ENCODE measurements at places on chromosomes 12 and 14. TPM values are rescaled to one million over a fixed set of nuclear protein-coding genes. Genes with fewer than 3 reads are reported as not detected.

DNA sequence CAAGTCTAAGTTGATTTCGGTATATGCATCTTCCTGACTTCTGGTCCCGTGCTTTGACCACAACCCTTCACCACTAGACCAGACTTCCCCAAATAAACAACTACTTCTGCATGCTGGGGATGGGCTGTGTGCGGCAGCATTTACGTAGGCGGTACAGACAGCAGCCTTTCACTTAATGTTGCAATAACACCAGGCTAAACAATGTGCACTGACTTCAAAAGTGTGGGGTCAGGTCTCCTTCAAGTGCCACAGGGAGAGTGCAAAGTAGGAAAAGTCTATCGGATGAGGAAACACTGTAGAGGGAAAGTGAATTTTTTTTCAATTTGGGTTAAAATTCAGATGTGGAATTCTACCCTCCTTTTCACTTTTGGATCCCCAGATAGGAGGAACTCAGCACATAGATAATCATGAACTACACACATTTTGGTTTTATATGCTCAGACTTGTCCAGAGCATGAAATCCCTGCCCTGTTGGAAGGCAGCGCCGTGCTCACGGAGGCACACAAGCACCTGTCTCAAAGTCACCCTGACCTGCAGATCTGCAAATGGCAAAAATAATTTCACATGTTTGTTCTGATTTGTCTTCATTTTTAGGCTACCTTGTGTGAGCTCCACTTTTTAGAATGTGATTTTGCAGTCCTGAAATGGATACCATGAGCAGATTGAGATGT lies 3.6 kb upstream of the FOS start:
- H3K27ac ChIP-seq = no peak overlapping the region
- no peak overlapping the region for H3K4me3 ChIP-seq
- no peak for DNase-seq
- H3K27me3 ChIP-seq = no peaks in the 10 kb centered on the region

Gene TSPAN8
- total RNA-seq = 1.6 TPM

Gene CCDC92
- 41.6 TPM for total RNA-seq

Gene PPP1R1A
- total RNA-seq = not detected

Gene PLCZ1
- not detected for total RNA-seq

- H3K4me3 ChIP-seq = no peak overlapping the region
- no peak for DNase-seq
- no peak overlapping the region for H3K27ac ChIP-seq
- H3K27me3 ChIP-seq = no peaks in the 10 kb centered on the region
These were observed 6.2 kb upstream of the ARID4A start for GRCh38 chr14:58292187-58292586.

DNA sequence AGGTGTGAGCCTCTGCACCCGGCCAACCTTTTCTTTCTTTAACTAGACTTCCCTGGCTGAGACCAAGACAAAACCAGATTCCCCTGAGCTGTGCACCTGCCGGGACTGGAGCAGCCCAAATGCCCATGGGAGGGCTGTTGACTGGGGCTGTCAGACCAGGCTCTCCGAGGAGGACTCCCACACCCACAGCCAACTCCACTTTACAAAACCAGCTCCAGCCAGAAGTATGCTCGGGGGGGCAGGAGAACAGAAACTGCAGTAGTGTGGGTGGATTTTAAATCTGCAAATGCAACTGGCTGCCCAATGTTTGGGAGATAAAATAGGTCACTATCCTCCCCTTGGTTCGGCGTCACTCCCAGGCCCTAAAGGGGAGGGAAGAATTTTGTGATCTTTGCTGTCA lies 78.5 kb downstream of the VCPKMT start:
- H3K36me3 ChIP-seq = no peaks in the 10 kb centered on the region
- H3K4me3 ChIP-seq = no peak overlapping the region
- H3K4me1 ChIP-seq = peaks cover 22% of the 10 kb centered on the region
- no peaks in the 10 kb centered on the region for H3K27me3 ChIP-seq

DNA sequence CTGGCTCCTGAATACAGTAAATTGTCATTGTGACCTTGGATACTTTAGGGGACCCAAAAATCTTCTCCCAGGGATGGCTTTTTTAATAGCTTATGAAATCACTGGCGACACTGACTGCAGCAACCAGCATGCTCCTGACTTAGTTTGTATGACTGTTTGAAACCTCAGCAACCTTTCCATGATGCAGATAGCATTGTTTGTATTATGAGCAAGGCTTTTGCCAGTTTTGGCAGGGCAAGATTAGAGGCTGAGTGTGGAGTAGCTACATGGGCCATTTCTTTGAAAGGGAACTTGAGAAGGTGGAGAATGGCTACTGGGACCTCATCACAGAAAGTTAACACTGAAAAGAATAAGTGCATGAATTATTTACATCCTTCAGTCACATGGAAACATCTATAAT lies 50.9 kb downstream of the SLC4A8 start:
- H3K27me3 ChIP-seq = no peaks in the 10 kb centered on the region
- no peaks in the 10 kb centered on the region for H3K36me3 ChIP-seq
- H3K4me3 ChIP-seq = no peak overlapping the region
- peaks cover 3% of the 10 kb centered on the region for H3K4me1 ChIP-seq
- H3K27ac ChIP-seq = no peak overlapping the region

Gene PPP4R3A
- 77.0 TPM for total RNA-seq

- H3K4me3 ChIP-seq = no peak overlapping the region
- H3K4me1 ChIP-seq = peaks cover 8% of the 10 kb centered on the region
- H3K27ac ChIP-seq = no peak overlapping the region
- H3K27me3 ChIP-seq = peaks cover 33% of the 10 kb centered on the region
- H3K36me3 ChIP-seq = no peaks in the 10 kb centered on the region
These were observed 1.8 kb downstream of the MARCHF9 start for GRCh38 chr12:57756406-57757341.

Gene KDM2B
- 34.3 TPM for total RNA-seq

DNA sequence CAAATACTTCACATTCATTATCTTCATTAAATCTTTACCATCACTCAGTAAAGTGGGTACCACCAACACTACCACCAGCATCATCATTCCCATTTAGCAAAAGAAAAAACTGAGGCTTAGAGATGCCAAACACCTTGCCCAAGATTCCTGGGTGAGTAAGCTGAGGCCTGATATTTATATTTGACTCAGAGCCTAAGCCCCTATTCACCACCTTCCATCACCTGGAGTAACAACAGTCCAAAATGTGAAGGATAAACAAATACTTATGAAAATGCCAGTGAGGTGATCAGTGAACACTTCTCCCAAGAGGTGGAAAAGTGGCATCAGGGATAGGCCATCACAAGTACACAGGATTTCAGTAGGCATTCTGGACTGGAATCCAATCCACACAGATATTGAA lies 3.7 kb downstream of the SLC38A1 start:
- H3K4me1 ChIP-seq = peaks cover 28% of the 10 kb centered on the region
- no peak for DNase-seq
- H3K4me3 ChIP-seq = no peak overlapping the region
- no peaks in the 10 kb centered on the region for H3K27me3 ChIP-seq
- H3K36me3 ChIP-seq = no peaks in the 10 kb centered on the region

- H3K36me3 ChIP-seq = no peaks in the 10 kb centered on the region
- no peak overlapping the region for H3K4me3 ChIP-seq
- peaks cover 20% of the 10 kb centered on the region for H3K27me3 ChIP-seq
- no peak overlapping the region for H3K27ac ChIP-seq
- DNase-seq = no peak
- no peaks in the 10 kb centered on the region for H3K4me1 ChIP-seq
These were observed 520 bp downstream of the KSR2 start for GRCh38 chr12:117968151-117968789.

Gene COPZ1
- 137 TPM for total RNA-seq

DNA sequence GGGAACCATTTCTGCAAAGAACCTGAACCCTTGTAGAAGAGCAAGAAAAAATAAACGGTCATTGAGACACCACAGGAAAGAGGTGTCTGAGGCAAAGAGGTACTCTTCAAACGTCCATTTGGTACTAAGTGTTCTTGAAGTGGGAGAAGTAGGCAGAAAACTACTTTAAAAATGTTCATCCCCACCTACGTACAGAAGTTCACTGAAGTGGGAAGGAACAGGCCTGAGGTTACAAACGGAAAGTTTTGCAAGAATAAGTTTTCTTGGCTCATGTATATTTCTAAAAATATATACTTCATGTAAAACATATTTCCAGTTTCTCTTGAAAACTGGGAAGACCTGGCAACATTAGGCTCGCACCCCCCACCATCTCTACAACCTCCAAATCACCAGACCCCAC lies 61.2 kb downstream of the STXBP6 start:
- no peak for DNase-seq
- H3K27me3 ChIP-seq = no peaks in the 10 kb centered on the region
- no peaks in the 10 kb centered on the region for H3K36me3 ChIP-seq
- H3K27ac ChIP-seq = no peak overlapping the region

DNA sequence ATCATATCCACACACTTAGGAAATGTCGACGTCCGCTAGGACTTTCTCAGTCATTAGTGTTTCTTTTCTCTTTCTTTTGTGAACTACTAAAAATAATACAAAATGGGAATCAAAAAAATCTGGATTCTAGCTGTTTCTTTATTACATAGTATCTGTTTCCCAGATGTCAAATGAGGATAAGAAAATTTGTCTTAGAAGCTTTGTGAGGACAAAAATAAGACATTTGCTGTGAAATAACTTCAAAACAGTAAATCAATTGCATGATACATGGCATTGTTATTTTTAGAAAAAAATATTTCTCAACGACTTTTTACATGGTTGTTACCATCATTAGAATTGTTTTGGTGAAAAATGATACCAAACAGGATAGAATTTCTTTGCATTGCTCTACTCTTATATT lies 71.4 kb upstream of the IFNG-AS1 start:
- no peaks in the 10 kb centered on the region for H3K27me3 ChIP-seq
- no peaks in the 10 kb centered on the region for H3K36me3 ChIP-seq
- no peak for DNase-seq
- H3K27ac ChIP-seq = no peak overlapping the region
- no peak overlapping the region for H3K4me3 ChIP-seq
- H3K4me1 ChIP-seq = no peaks in the 10 kb centered on the region

DNA sequence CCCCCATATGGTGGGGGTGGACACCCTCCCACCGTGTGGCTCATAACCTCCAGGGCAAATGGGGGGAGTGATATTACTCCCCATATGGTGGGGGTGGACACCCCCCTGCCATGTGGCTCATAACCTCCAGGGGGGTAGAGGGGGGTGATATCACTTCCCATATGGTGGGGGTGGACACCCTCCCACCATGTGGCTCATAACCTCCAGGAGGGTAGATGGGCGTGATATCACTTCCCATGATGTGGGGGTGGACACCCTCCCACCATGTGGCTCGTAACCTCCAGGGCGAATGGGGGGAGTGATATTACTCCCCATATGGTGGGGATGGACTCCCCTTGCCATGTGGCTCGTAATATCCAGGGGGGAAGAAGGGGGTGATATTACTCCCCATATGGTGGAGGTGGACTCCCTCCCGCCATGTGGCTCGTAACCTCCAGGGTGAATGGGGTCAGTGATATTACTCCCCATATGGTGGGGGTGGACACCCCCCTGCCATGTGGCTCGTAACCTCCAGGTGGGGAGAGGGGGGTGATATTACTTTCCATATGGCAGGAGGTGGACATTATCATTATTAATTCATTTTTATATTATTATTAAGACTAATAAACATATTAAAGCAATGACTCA lies 51.2 kb upstream of the OXA1L start:
- no peak overlapping the region for H3K27ac ChIP-seq
- H3K4me1 ChIP-seq = peaks cover 23% of the 10 kb centered on the region
- no peaks in the 10 kb centered on the region for H3K36me3 ChIP-seq
- H3K27me3 ChIP-seq = no peaks in the 10 kb centered on the region
- DNase-seq = no peak

All from endothelial cell of umbilical vein (primary cell).